ENCODE measurements at places on chromosomes 6 and 20.

GRCh38 chr6:79307321-79308036 is 73.0 kb upstream of the HMGN3 start:
- DNase-seq: no peak

- DNase-seq: no peak
These were observed 30.8 kb downstream of the AGPAT4 start for GRCh38 chr6:161242779-161243693.

DNA sequence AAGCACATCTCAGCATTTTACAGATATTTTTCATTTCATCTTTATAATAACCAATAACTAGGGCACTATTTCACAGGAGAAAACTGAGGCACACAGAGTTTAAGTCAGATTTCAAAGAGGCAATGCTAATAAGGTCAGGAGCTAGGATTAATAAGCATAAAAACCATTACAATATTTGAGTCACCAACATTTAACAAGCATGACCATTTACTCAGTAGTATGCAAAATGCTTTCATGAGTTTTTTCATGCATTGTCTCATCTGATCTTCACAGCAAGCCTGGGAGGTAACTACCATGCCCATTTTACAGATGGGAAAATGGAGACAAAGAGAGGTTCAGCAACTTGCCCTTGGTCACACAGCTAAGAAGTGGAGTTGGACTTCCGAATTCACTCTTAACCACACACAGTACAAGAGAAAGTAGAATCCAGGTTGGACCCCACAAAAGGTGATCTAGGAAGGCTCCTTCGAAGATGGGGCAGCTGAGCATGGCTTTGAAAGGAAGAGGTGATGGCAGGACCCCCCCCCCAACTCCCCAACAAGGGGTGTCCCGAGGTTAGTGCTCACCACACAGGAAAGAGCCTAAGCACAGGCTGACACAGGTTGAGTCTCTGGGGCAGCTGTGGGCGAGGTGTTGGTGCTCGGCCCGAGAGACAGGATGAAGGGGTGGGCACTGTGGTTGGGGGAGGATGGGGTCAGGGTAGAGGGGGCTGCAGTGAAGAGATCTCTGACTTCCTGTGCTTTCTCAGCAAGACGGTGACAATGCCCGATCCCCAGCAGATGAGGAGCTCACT is 108.8 kb downstream of the PREX1 start:
- no peak for DNase-seq

- no peak for DNase-seq
These were observed 9.1 kb downstream of the EBF4 start for GRCh38 chr20:2701671-2702081.

DNA sequence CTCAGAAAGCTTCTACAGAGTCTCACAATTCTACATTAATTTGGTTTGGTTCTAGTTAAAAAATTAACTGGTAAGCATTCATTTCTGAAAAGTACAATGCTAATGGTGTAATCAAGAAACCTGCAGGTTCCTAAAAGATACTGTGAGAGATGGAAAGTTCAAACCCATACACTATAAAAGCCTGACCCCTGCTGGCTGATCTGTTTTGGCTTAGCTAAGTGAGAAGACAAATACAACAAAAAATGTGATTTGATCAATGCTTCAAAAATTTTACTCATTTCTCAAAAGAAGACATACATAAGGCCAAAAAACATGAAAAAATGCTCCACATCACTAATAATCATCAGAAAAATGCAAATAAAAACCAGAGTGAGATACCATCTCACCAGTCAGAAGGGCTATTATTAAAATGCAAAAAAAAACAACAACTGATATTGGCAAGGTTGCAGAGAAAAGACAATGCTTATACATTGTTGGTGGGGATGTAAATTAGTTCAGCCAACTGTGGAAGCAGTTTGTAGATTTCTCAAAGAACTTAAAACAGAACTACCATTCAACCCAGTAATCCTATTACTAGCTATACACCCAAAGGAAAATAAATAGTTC is 102.8 kb downstream of the MOXD1 start:
- DNase-seq: no peak

GRCh38 chr6:82971877-82972460 is 93.7 kb downstream of the UBE3D start:
- DNase-seq: no peak

- DNase-seq: no peak
These were observed 4.6 kb downstream of the KCNK15 start for GRCh38 chr20:44750081-44750805.

DNA sequence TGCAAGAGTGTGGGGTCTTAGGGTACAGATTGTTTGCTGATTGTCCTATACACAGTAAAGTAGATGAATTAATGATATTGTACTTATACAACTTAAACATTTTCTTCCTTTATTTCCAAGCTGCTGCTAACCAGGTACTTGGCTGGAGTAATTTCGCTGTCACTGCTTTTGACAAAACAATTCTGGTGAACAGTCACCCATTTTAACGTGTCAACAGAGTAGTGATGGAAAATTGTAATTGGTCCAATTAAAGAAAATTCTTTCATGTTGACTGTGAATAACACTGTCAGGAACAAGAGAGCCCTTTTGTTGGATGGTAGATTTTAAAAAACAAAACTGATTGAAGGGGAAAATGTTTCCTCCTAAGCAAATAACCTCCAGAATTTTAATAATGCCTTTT is 26.4 kb upstream of the MROH8 start:
- DNase-seq: no peak

DNA sequence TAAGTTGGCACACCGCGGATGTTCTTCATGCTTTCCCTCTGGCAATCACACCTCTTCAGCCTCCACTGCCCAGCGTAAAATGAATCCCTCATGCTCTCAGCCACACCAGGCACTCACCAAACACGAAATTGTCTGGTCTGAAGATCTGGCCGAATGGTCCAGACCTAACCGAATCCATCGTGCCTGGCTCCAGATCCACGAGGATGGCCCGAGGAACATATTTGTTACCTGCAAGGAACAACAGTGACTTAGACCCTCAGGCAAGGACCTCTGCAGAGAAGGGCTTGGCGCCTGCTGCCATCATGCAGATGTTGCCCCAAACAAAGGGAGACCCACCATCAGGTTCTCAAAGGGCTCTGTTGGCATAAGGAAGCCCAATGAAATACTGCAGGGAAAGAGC is 1.4 kb downstream of the TUBB2B start:
- DNase-seq: no peak

DNA sequence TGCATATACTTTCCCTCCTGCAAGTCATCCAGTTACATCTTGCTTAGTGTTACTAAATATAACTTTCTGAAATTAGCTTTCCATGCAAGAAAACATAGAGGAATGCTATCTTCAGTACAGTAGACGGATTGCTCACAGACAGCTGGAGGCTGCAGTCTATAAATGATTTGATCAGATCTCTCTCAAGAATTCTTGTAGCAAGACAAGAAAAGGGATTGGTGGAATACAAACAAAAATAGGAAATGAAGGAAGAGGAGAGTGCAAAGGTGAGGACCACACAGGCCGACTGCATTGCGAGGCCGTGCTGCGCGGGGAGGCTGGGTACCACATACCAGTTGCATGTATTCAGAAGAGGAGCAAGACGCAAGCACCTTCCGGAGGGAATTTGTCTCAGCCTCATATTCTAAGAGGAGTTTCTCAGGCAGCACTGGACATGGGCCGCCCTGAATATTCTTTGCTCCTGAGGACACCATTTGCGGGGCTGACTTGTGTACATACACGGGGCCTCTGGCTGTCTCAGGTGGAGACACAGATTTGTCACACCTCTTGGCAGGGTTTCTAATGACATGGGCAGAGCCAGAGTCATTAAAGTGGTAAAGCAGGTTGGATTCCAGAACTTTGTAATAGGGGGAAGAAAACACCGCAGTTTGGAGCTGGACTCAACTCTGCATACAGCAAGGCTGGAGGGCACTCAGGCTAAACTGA is 22.7 kb upstream of the KIF25 start:
- no peak for DNase-seq

- DNase-seq: no peak
These were observed 10.8 kb downstream of the FNDC1 start for GRCh38 chr6:159180001-159180400.

- no peak for DNase-seq
These were observed 78.3 kb upstream of the CHD6 start for GRCh38 chr20:41696428-41696827.

GRCh38 chr6:167053895-167054530 is 54.8 kb downstream of the CEP43 start:
- no peak for DNase-seq

GRCh38 chr6:133343220-133343619 is 102.1 kb downstream of the EYA4 start:
- no peak for DNase-seq

GRCh38 chr6:31122791-31123706 is 2.8 kb upstream of the CDSN start:
- DNase-seq: no peak

DNA sequence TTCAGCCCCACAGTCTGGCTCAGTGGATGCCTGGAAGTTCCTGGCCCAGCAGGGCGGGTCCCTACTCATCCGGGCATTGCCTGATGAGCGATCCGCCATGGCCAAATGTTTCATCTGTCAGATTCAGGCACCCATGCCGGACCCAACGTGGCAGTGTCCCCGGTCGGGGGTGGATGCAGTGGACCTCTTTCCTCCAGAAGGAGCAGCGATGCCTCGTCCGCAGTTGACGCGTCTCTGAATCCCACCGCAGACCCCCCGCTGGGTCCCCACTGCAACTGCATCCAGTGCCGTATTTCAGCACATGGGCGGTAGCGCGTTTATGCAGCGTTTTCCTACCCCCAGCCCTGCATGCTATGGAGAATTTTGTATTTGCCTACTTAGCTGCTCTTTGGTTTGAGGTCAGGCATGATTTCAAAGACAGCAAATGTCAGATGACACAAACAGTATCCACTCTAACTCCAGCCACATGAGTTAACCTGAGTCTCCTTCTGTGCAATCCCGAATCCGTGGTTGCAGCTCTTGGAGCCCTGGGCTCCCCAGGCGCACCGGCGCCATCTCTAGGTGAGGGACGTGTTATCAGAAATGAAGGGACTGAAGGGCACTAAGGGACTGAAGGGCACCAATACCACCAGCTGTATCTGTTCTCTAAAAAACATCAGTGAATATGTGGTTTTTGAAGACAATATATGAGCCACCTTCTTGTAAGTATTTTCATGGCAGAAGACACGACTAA is 72.6 kb upstream of the THBS2 start:
- DNase-seq: no peak

GRCh38 chr6:108653949-108654348 is 93.2 kb downstream of the FOXO3 start:
- no peak for DNase-seq

GRCh38 chr6:96276856-96277255 is 244.8 kb upstream of the UFL1 start:
- DNase-seq: no peak

GRCh38 chr6:64288351-64288750 is 652.7 kb downstream of the PHF3 start:
- DNase-seq: no peak

GRCh38 chr6:160238761-160239751 is 19.6 kb downstream of the SLC22A2 start:
- no peak for DNase-seq

- DNase-seq: no peak
These were observed 3.1 kb downstream of the DNAAF9 start for GRCh38 chr20:3404402-3404801.

DNA sequence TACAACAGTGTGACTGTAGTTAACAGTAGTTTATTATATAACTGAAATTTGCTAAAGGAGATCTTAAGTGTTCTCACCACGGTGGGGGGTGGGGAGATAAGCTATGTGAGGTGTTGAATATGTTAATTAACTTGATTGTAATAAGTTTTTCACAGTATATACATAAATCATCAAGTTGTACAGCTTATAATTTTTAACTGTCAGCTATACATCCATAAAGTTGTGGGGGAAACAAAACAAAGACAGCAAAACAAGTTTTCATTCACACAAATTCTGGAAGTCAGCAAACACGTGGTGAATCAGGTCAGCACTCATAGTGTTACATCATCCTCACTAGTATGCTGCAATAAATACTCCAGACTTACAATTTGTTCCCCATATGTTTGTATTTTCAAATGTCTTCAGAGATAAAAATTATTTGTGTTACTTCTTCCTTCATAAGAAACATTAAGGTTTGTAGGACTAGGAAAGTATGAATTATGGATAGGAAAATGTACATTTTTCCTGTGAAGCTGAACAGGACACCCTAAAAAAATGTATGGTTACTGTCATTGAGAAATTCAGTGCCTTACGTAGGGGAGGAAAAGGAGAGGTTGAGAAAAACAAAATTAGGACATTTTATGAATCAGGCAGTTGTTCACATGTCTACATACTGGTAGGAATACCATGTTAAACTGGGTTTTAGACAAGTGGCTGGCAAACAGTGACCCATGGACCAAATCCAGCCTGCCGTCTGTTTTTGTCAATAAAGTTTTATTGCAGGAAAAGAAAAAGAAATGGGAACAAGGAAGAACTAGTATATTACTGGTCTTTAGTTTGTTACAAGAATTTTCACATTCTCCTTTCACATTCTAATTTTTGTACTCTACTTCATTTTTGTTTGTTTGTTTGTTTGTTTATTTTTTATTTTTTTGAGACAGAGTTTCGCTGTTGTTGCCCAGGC is 6.0 kb downstream of the SUMO4 start:
- no peak for DNase-seq

- no peak for DNase-seq
These were observed 435.0 kb downstream of the PTPRT start for GRCh38 chr20:42754706-42755105.

DNA sequence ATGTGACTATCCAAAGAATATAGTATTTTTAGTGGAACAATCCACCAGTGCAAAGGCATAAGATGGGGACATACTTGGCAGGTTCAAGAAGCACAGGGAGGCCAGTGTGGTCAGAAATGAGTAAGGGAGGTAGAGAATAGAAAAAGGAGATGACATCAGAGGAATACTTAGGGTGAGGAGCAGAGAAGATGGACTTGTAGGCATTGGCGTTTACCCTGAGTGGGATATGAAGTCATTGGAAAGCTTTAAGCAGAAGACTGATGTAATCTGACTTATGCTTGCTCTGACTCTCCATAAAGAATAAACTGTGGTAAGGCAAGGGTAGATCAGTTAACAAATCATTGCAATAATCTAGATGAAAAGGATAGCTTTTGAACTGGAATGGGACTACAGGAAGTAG is 228.7 kb downstream of the GJA1 start:
- DNase-seq: no peak

GRCh38 chr6:27495386-27496135 is 22.7 kb upstream of the ZNF184 start:
- DNase-seq: no peak
